Activated effector memory CD4-positive, alpha-beta T cell treated with Interleukin-2 at 50 U/mL for 16 hours (primary cell): ENCODE measurements at places on chromosomes 6 and 20.

DNA sequence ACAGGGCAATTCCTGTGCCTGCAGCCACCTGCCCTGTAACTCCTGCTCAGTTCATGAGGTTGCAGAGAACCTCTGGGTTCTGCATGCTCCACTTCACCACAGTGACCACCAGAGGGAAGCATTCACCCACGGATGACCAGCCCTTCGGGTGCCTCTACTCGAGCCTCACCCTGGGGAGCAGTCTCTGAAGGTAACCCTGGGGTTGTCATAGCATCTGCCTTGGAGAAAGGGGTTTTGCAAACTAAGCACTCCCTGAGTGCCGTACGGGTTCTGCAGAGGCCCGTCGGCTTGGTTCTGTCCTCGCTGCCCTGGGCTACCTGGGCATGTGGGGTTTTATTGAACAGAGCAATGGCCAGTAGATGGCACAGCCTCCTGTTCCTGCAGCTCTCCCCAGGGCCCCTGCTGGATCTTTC lies 10.2 kb upstream of the CST5 start:
- peak; percentile 47 for DNase-seq

GRCh38 chr6:107021446-107022185 lies 6.4 kb upstream of the MTRES1 start:
- DNase-seq, result no peak

GRCh38 chr20:61933951-61934715 lies 131.5 kb downstream of the TAF4 start:
- no peak for DNase-seq

GRCh38 chr6:152552616-152553209 lies 84.4 kb downstream of the SYNE1 start:
- DNase-seq, result no peak

DNA sequence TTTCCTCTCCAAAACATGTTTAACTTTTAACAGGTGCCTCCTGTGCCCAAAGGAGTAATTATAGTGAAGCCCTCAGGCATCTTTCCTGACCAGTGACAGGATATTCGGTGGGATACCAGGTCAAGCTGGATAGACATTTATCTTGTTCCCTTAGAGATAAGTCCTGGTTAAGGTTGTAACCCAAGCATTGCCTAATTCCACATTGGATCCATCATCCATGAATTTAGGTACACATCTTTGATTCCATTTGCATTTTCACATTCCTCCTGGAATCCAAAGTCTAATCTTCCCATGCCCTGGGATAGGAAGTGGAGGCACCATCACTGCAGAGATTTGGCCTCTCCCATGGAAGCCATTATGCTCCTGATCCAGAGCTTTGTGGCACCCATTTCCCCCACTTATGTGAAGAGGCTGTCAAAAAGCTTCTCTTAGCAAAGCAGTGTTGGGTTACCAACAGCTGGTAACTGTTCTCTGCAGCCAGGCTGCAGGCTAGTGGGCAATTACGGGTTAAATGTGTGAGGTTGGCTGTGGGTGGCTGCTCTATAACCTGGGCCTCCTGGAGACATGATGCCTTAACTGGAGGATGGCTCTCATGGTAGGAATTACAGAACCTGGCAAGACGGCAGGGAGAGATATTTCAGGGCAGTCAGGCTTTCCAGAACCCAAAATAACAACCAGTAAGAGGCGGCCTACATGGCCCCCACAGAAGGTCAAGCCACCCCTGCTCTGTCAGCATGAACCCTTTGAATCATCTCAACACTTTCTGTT lies 96.9 kb upstream of the VGLL2 start:
- no peak for DNase-seq
